CD4-positive, alpha-beta T cell treated with Interleukin-1 beta for 1 hour (primary cell): ENCODE measurements at places on chromosomes 5 and 9.
A peak's percentile ranks its signal among the peaks of the same experiment; 100 is the strongest.

GRCh38 chr9:136238342-136238732 is 7.3 kb downstream of the QSOX2 start:
- DNase-seq = no peak

DNA sequence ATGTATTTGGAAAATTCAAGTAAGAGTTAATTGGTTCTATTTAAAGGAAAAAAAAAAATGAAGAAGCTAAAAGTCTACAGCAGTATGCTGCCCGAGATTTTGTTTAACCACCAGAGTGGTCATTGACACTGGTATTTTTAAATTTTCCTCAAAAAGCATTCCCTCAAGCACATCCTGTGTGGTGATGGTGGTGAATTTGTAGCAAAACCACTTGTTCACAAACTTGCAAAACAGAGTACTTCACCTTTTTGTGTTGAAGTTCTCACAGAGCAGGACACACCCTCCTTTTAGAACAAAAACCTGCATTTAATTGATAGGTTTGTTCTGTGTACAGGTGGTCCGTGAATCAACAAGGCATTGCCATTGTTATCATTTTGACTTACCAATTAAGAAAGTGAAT is 374.2 kb downstream of the EFNA5 start:
- no peak for DNase-seq

DNA sequence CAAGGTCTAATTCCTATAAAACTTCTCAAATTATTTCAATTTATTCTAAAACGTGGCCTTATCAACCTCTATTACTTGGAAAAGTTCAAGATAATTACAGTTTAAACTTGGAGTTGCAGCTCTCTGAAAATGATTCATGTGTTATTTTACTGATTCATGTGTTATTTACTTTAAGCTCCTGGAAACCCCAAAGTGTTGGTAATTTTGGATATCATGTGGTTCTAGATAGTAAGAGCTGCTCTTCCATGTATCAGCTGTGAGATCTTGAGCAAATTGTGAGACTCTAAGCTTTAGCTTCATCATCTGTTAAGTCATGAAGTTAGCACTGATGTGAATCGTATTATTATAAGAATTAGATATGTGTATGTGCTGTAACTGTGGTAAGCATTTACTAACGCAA is 749.2 kb downstream of the TLE4 start:
- no peak for DNase-seq

GRCh38 chr5:93120051-93120450 is 461.0 kb downstream of the NR2F1-AS1 start:
- DNase-seq = no peak

DNA sequence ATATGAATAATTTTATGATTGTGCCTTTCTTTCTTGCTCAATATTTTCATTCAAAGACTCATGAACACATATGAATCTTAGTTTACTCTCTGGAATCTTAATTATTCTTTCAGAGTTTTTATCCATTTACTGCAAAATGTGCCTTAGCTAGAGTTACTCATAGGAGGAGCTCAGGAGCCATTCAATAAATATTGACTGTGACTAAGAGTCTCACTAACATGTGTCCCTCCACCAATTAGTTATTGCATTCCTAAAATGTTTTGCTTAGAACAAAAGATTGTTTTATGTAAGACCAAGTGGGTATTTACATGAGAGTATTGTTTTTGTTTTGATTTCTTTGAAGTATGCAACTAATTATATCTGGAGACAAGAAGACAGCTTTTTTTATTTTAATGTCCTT is 218.4 kb upstream of the MAST4 start:
- DNase-seq = no peak

DNA sequence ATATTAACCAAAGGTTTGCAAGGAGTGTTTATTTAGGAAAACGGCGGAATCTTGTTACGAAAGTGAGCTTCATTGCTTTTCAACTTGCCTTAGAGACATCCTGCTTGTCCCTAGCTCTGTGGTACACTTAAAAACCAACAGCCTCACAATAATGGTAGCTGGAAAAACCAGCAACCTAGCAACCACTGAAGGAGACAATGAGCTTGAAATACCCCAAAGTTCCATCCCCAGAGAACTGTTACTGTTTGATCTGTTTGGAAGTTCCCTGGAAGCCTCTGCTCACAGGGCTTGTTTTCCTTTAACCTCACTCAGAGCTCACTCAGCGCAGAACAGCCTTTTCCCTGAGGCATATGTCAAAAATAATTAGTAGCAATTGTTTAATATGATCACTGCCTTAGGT is 43.2 kb downstream of the SH3TC2 start:
- DNase-seq = no peak

GRCh38 chr9:132547436-132547835 is 35.0 kb upstream of the BARHL1 start:
- no peak for DNase-seq

DNA sequence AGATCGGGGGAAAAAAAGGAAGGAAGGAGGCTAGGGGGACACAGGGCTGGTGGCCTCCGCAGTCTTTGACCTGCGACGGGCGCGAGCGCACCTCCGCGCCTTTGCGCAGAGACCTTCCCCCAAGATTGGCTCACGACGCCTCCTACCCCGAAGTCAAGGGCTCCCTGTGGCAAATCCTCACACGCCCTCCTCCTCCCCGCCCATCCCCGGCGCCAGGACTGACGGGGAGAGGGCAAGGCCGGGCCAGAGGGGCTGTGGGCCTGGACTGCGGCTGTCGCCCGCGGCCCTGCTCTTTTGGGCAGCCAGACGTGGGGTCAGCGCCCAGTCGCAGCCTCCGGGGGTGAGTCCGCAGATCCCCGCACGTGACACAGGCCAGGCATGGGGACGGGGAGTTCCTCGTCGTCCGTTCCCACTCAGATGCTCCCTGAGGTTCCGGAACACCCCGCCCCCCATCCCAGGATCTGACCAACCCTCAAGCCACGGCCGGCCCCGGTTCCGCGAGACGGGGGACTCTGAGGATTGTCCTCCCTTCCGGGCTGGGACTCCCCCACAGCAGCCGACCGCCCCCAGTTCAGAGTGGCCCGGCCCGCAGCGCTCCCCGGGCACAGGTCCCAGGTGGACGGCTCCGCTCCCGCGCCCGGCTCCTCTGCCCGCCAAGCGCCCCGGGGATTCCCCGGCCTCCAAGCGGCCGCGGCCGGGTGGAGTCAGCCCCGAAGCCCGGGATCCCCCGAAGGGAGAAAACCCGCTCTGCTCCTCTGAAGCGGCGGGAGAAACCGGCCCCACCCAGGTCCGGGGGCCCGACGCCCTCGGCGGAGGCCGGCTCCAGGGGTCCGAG is 543 bp upstream of the ANKRD33B start:
- DNase-seq = peak; percentile 55

GRCh38 chr5:75167345-75167744 is 69.3 kb downstream of the ANKRD31 start:
- no peak for DNase-seq

DNA sequence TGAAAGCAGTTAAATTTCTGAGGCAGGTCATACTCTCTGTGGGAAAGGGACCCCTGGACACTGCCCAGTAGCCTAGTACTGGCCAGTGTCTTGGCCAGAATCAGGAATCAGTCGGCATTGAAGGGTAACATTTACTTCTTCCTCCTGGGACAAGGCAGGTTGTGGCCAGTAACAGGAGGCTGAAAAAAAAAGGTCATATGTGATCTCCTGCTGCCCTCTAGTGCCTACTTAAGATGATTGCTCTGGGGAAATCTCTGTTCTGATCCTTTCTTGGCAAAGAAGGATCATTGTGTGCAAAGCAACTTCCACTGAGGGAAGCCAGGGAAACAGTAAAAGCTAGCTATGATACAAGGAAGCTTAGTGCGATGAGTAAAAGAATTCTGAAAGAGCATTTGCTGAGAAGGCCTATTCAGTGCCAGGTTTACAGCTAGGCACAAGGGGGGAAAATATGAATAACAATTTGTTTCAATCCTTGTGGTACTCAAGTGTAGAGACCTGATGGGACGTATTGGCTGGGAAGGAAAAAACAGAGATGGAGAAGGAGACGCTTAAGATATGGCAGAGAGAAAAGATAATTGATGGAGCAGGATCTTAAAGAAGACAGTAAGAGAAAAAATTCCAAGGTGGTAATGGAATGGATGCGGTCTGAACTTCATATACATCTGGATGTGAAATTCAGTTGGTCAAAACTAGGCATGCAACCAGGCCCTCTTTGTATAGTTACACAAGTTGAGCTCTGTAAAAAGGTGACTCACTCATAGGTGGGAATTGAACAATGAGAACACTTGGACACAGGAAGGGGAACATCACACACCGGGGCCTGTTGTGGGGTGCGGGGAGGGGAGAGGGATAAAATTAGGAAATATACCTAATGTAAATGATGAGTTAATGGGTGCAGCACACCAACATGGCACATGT is 25.8 kb upstream of the TRIM32 start:
- DNase-seq = no peak

- peak; percentile 61 for DNase-seq
Measured at GRCh38 chr5:140609126-140609525, 23.8 kb downstream of the CD14 start.

GRCh38 chr5:15887093-15887492 is 292.5 kb downstream of the MARCHF11 start:
- no peak for DNase-seq

DNA sequence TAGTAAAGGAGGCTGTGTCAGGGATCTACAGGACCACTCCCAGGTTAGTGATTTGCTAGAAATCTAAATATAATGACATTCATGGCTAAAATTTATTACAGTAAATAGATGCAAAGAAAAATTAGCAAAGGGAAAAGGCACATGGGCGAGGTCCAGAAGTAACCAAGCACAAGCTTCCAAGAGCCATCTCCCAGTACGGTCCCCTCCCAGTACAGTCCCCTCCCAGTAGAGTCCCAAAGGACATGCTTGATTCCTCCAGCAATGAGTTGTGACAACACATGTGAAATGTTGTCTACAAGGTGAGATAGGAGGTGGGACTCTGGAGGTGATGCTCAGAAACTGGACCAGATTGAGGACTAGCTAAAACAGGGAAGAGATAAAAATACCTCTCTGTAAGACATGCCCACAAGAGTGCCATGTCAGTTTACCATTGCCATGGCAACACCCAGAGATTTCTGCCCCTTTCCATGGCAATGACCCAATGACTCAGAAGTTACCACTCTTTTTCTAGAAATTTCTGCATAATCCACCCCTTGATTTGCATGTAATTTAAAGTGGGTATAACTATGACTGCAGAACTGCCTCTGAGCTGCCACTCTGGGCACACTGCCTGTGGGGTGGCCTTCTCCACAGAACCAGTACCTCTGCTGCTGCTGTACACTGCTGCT is 27.9 kb upstream of the CEMIP2 start:
- peak; percentile 39 for DNase-seq

GRCh38 chr5:75306746-75307145 is 30.3 kb upstream of the HMGCR start:
- no peak for DNase-seq

DNA sequence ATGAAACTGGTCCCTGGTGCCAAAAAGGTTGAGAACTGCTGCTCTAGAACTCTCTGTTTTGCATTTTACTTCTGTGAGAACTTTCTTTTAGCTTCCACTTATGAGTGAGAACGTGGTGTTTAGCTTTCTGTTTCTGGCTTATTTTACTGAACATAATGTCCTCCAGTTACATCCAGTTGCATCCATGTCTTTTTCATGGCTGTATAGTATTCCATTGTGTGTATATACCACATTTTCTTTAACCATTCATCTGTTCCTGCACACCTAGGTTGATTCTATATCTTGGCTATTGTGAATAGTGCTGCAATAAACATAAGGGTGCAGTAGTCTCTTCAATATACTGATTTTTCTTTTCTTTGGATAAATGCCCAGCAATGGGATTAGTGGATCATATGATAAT is 165.7 kb downstream of the NPR3 start:
- no peak for DNase-seq

DNA sequence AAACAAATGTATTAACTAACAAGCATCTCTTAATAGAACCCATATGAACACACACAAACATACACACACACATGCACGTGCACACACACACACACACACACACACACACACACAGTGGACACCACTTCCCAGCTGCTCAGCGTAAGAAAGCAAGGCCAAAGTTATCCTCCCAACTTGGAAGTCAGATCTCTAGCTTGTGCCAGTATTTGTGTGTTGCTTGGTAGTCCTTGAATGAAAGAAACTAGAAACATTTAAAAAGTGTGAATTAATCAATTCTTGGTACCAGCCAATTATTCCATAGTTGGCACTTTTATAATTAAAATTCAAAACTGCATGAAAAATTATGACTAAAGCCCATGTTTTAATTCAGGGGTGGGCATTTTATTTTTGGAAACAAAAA is 178.1 kb downstream of the TMEM161B start:
- DNase-seq = no peak

DNA sequence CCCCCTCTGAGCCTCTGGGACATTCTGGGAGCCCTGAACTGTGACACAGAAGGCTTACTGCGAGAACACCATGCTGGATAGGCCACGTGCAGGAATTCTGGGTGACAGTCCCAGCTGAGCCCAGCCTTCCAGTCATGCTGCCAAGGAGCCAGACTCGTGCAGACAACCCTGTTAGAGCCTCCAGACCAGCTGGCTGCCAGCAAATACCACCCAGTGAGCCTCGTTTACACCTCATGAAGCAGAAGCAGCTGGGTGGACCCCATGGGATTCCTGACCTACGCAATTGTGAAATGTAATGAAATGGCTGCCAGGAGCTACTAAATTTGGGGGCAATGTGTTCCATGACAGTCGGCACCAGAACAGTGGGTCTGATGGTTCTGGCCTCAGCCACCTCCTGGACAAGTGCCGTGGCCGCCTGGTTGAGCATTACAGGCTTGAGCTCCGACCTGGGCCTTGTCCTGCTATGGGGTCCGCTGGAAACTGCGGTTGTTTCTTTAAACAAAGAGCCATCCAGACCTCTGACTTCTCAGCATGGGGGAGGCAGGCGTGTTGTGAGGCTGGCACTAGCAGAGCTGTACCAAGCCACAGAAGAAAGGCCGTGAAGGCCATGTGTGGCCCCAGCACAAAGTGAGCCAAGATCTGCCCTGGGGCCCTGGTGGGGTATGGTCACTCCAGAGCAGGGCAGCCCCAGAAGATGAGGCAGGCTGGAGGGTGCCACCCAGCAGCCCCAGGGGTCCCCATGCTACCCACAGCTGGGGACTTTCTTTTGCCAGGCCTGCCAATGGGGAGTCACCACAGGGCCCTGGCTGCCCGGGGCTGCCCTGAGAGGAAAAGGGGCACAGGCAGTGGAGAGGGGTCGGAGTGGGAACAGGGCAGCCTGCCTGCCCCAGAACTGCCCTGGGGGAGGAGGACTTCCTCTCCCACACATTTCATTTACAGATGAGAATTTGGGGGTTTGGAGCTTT is 19.3 kb upstream of the RXRA start:
- no peak for DNase-seq

- DNase-seq = no peak
Measured at GRCh38 chr9:91923145-91923544, 26.9 kb downstream of the ROR2 start.

GRCh38 chr5:75281716-75282465 is 45.2 kb upstream of the ANKRD31 start:
- DNase-seq = no peak

- no peak for DNase-seq
Measured at GRCh38 chr9:115883467-115884329, 269.9 kb upstream of the PAPPA start.

- no peak for DNase-seq
Measured at GRCh38 chr9:127197861-127198430, 66.6 kb upstream of the GARNL3 start.

DNA sequence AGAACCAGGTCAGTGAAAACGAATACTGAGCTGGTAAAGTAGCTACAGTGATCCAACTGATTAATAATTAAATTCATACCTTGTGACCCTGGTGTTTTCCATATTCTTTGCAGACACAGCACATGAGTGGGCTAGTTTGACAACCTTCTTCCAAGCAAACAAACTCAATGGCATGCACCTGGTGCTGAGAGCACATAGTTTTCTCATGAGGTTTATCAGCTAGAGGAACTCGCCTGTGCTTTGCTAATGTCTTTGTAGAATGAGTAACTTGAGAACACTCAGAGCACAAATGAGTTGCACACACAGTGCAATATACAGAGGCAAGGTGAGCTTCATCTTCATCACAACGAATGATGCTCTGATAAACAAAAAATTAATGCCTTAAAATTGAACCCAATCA is 12.6 kb downstream of the TRIM23 start:
- no peak for DNase-seq
